ENCODE measurements at places on chromosomes 6 and 20.
A peak's percentile ranks its signal among the peaks of the same experiment; 100 is the strongest.

DNA sequence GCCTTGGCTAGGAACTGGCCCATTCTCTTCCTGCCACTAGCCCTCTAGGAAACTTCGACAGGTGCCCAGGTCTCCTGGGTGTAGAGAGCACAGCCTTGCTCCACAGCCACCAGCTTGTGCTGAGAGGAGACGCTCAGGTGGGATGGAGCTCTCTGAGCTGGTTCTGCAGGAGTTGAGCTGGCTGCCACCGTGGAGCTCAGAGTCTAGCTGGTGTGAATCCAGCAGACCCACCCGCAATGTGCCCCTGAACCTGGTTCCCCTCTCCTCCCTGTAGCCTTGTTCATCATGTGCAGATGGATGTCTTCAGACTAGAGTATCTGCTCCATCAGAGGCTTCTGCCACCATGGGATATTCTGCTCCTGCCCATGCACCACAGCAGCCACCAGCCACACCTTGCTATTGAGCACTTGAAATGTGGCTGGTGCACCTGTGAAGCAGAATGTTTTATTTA lies 222.5 kb downstream of the SYNDIG1 start:
- no peak for DNase-seq

DNA sequence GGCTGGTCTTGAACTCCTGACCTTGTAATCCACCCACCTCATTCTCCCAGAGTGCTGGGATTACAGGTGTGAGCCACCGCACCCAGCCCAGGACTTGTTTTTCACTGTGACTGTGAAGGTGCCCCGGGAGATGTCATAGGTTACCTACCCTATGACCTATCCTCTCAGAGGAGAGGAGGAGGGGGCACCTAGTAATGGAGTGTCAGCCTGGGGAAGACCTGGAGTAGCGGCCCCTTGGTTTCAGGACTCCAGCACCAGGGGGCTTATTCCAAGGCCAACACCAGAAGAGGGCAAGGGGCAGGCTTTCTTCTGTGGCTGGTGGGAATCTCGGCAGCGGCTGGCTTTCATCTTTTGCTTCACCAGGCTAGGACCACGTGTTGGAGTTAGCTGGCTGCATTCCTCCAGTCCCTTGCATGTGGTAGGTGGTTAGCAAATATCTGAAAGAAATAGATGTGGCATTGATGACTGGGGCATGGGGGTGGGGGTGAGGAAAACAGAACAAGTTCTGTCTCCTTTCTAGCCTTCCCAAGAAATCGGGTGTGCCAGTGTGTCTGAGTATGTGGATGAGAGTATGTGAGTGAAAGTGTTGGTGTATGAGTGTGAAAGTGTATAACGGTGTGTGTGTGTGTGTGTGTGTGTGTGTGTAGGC lies 7.9 kb upstream of the ITPR3 start:
- no peak for DNase-seq

DNA sequence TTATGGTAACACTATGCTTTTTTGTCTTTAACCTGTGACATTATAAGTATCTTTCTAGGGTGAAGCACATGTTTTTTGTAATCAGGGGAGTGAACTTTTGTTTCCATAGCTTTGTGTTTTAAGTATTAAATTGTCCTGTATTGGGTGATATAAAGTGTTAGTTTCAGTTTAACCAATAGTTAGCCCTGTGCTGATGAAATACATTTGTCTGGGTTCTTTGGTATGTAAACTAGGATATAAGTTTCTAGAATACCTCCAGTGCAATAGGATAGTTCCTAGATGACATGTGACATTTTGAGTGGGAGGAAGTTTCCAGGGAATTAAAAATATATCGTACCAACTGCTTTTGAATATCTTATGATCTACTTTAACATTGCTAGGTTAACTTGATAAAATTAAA lies 611.0 kb upstream of the MARCKS start:
- DNase-seq = no peak

GRCh38 chr20:5652626-5653553 lies 97.3 kb upstream of the SHLD1 start:
- no peak for DNase-seq

GRCh38 chr20:31693987-31694661 lies 28.5 kb downstream of the BCL2L1 start:
- DNase-seq = no peak

DNA sequence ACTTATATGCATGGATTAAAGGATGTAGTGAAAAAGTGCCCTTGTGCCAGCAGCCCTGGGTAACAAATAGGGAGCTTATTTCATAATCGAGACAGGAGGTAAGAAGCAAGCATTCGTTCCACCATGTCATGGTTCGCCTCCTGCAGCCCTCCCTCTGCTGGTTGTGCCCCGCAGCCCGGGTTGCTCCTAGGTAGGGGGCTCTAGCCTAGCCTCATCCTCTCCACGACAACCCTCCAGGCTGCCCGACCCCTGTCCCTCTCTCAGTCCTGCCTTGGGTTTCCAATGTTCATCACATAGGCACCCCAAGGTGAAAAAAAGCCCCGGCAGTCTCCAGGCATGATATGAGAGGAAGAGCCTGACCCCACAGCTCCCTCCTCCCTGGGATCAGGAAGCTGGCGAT lies 75.5 kb upstream of the SYNDIG1 start:
- no peak for DNase-seq

GRCh38 chr20:22825546-22825945 lies 209.6 kb upstream of the SSTR4 start:
- DNase-seq = no peak

DNA sequence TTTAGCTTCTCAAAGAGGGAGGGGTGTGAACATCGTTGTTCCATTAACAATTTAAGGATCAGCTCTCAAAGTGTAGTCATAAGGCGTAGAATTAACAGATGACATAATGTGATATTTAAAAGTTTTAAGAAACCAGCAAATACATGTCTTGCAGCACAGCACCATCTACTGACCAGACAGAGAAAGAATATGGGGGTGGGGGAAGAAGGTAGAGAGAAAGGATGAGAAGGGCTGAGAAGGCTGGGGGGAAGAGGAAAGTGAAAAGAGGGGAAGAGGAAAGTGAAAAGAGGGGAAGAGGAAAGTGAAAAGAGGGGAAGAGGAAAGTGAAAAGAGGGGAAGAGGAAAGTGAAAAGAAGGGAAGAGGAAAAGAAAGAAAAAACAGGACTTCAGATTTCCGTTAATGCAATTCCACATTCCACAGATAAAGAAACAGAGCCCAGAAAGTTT lies 80.9 kb downstream of the HAO1 start:
- DNase-seq = peak; percentile 43

- no peak for DNase-seq
These were observed 258.0 kb downstream of the ZFAND3 start for GRCh38 chr6:38077488-38078030.

- no peak for DNase-seq
These were observed 60.1 kb upstream of the SPDEF start for GRCh38 chr6:34616227-34616585.

GRCh38 chr20:8228315-8228714 lies 96.2 kb downstream of the PLCB1 start:
- no peak for DNase-seq

All from kidney epithelial cell (primary cell).